ENCODE measurements at places on chromosomes 13 and 19.

GRCh38 chr13:38444904-38445303 lies 95.3 kb downstream of the UFM1 start:
- DNase-seq, result no peak

GRCh38 chr13:98315466-98315865 lies 138.4 kb upstream of the RNF113B start:
- no peak for DNase-seq

GRCh38 chr19:51066393-51067186 lies 1.7 kb upstream of the KLK13 start:
- no peak for DNase-seq

- DNase-seq, result no peak
Observed at GRCh38 chr19:50759886-50760285, 10.4 kb upstream of the GPR32 start.

DNA sequence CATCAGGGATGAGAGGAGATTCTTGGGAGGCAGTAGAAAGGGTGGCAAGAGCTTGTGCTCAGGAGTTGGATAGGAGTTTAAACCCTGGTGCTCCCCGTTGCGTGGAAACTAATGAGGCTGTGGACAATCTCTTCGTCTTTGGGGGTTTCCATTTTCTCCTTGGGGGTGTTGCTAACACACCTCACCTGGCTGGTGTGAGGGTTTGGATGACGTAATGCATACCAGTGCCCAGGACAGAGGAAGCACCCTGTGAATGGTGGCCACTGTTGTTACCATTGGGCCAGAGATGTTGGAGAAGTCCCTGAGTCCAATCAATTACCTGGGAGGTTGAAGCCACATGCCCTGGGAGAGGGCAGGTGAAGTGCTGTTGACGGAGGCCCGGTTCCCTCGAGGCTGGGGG lies 146.5 kb downstream of the URI1 start:
- peak; percentile 2 for DNase-seq

- DNase-seq, result peak; percentile 13
Observed at GRCh38 chr13:113620036-113620796, 35.7 kb downstream of the TFDP1 start.

DNA sequence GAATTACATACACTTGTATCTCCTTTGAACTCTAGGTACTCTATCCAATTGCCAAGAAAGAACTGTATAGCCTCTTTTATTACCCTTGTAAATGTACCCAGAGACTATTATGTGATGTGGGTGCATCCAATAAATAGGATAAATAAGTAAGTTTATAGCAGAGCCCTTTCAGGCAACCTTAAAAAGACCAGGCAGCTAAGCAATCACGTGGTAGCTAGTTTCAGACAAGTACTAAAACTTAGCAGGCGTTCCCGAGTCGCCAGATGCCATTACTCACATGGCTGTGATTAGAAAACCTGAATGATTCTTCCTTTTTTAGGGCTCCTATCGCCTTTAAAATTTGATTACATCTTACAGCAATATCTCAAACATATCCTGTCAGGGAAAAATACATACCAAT lies 1303.0 kb downstream of the EFNB2 start:
- no peak for DNase-seq

All from left ventricle myocardium superior (tissue), 1 donor.